ENCODE measurements at places on chromosomes 3 and 15.

DNA sequence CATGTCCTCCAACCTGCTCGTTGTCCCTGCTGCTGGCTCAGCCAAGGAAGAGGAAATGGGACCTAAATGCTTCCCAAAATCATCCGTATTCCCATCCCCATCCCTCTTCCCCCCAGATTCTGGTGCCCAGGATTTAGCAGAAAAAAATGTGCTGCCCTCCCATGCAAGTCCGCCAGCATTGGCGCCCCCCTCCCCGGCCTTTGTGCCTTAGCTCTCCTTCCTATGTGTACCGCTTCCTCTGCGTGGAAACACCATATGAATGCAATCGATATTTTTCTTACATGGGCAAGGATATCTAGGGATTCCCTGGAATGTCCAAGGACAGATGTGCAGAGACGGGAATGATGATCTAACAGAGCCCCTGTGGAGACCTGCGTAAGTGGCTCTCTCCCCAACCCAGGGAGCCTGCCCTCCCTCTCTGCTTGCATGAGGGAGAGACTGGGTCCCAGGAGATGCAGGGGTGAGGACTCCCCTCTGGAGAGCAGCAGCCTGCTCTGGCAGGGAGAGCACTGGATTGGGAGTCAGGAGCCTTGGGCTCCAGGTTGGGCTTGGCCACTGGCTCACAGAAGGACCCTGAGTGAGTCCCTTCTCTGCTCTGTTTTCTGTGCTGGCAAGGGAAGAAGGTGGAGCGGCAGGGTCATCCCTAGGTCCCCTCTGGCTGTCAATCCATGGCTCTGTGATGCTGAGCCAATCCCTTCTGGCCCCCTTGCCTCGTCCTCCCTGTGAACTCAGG lies 227.2 kb downstream of the XXYLT1 start:
- DNase-seq = no peak

GRCh38 chr3:14329842-14330241 lies 72.6 kb upstream of the SLC6A6 start:
- no peak for DNase-seq

GRCh38 chr3:146187334-146187950 lies 26.5 kb upstream of the PLOD2 start:
- no peak for DNase-seq

GRCh38 chr3:179321668-179322285 lies 1.1 kb upstream of the ZNF639 start:
- no peak for DNase-seq

GRCh38 chr15:48463366-48463880 lies 132.2 kb downstream of the DUT start:
- no peak for DNase-seq

DNA sequence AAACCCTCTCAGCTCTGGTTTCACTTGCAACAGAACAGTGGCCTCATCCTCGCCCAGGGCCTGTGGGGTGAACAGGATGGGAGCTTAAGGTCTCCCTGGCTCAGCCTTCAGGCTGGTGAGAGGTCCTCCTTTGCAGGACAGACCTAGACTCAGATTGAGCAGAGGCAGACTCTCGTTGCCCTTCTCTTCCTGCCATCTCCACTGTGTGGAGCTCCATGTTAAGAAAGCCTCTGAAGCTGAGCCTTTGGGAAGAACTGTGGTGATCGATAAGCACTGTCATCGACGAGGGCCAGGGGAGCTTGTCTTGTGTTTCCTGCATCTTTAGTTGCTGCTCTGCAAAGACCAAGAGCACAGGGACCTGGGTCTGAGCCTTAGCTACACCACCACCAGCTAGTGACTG lies 37.8 kb upstream of the GRIP2 start:
- DNase-seq = no peak

DNA sequence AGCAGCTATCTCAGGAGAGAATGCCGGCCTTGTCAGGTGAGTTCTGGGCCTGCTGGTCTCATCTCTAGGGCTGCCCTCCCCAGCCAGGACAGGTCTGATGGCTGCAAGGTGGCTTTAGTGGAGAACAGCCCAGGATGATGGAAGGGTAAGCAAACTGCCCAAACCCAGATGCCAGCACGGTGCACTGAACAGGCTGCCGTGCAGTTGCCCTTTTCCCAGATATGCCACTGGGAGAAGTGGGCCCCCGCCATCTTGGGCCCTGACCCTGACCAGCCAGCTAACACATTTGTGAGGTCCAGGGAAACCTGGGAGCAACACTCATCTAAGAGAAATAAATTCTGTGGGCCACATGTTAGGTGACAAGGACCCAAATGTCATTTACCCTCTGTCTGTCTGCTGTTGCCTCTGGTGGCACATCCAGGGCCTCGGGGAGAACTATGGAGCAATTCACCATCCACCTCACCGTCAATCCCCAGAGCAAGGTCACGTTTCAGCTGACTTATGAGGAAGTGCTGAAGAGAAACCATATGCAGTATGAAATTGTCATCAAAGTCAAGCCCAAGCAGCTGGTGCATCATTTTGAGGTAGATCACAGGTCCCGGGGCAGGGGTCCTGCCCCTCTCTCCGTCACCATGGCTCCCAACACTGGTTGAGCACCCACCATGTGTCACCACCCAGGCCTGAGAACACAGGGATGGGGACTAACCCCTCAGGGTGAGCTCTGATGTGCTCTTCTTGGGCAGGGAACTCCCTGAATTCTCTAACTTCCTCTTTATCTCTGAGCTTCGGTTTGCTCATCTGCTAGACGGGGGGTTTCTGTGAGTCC lies 1.8 kb downstream of the ITIH1 start:
- DNase-seq = no peak

DNA sequence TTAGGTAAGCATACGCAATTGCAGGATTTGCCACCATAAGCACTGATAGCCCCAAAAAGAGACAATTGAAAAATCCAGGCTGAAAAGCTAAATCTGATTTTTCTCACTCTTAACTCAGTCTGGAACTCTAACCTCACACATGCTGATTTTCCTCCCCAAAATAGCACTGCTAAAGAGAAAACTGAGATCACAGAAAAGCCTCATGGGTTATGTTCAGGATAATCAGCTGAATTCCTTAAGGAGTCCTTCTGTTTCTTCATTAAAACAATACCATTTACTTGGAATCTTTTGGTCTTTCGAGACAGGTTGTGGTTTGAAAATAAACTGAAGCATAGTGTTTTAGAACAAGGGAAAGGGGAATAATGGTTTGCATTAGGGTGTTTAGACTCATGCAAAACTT lies 144.3 kb upstream of the LRRN1 start:
- no peak for DNase-seq

GRCh38 chr15:54519577-54519976 lies 541.3 kb downstream of the UNC13C start:
- no peak for DNase-seq

DNA sequence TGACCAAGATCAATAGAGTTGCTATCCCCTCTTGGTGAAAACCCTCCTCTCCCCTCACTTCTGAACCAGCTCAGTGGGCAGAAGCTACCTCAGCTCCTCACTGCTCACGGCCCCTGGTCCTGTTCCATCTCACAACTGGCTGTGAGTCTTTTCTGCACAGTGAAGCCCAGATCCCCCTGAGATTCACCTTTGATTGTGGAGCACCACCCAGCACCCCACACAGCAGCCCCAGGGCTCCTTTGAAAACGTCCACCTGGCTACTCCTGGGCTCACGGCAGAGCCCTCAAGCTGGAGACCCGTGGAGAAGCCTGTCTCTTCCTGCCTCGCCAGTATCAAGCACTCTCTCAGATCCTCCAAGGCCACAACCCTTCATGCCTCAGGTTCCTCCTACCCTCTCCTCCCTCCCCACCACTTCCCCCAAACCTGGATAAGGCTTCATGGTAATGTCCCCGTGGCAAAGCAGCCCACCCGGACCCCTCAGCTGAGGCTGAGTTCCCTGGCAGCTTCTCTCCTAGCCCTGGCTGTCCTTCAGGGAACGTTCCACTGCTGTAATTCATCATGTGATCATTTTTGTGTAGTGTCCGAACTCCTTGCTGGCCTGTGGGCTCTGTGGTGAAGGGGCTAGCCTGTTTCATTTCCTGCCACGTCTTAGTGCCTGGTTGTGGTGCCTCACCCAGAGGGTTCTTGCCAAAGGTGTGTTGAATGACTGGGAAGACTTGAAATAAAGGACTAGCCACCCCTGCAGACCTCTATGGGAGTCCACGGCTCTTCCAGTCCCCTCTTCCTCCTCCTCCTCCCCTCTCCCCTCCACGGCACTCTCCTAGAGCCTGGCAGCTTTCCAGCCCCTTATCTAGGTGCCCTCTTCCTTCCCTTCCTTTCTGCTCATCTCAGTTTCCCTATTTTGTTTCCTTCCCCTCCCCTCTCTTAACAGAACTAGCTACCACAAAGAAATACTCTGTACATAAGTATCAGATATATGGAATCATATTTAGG lies 44.5 kb downstream of the KY start:
- no peak for DNase-seq

- DNase-seq = no peak
These were observed 1.8 kb upstream of the RPP25 start for GRCh38 chr15:74958320-74958907.

DNA sequence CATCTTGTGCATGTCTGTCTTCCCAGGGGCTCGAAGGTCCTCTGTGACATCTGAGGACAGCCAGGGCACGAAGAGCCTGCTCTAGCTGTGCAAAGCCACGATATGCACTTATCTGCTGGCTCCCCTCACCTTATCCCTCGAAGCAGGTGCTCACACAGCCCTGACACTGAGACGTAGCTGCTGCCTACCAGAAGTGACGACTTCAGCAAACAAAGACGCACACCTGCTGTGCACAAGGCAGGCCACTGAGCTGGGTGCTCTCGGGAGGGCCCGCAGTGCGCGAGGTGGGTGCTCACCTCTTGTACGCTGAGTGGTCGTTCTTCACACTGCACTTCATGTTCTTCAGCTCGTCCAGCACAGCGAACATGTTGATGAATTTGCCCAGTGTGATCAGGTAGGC lies 37.3 kb downstream of the CYFIP1 start:
- no peak for DNase-seq

DNA sequence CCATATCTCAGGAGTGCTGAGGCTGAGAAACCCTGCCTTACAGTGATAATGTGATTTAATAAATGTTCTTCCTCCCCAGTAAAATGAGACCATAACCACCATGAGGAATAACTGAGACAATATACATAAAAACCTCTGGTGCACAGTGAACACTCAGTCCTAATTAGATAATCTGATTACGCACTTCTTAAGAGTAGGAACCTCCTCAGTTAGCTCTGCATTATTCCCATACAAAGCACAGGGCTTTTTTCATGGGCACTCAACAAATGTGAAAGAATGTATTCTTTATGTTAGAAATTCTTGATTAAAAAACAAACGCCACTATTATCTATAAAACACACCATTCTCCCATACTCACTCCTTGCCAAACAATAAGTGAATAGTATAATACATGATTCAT lies 97.0 kb downstream of the TNIK start:
- no peak for DNase-seq

GRCh38 chr15:55124616-55125015 lies 72.1 kb downstream of the RSL24D1 start:
- no peak for DNase-seq

DNA sequence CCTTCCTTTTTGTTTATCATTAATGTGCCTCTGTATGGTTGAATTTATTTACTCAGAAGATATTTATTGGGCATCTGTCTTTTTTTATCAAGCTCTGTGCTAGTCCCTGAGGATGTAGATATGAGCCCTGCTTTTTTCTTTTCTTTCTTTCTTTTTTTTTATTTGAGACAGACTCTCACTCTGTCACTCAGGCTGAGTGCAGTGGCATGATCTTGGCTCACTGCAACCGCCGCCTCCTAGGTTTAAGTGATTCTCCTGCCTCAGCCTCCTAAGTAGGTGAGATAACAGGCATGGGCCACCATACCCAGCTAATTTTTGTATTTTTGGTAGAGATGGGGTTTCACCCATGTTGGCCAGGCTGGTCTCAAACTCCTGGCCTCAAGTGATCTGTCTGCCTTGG lies 58.5 kb downstream of the MBNL1 start:
- DNase-seq = no peak

GRCh38 chr15:67680641-67681040 lies 138.1 kb downstream of the MAP2K5 start:
- DNase-seq = no peak

DNA sequence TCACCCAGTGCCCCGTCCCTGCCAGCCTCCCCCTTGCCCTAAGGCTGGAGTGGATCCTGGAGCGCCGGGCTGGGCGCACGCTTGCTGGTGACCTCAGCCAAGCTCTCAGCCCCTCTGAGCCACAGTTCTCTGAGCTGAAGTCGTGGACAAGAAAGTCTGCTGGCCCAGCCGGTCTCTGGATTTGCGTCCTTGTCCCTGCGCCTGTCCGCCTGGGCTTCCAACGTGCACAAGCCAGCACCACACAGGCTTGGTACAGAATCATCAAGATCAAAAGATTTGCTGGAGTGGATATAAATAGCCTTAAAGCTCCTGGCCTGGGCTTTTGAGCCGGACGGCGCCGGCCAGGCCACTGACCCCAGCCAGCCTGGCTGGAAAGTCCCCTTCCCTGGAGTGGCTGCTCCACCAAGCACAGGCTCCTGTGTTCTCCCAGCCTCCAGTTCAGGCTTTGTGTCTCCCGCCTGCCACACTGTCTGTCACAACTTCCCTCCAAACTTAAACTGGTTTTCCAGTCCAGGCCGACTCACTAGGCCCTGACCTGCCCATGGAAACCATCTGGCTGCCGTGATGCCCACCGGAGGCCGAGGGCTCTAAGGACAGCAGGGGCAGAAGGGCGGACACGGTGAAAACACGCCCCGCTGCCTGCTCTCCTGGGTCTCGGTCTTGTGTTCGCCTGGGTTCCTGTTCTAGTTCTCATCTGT lies 156.2 kb downstream of the NUP210 start:
- no peak for DNase-seq

Measured in AG04450 (cell line).